ENCODE measurements at places on chromosomes 2 and 18.
A peak's percentile ranks its signal among the peaks of the same experiment; 100 is the strongest.

DNA sequence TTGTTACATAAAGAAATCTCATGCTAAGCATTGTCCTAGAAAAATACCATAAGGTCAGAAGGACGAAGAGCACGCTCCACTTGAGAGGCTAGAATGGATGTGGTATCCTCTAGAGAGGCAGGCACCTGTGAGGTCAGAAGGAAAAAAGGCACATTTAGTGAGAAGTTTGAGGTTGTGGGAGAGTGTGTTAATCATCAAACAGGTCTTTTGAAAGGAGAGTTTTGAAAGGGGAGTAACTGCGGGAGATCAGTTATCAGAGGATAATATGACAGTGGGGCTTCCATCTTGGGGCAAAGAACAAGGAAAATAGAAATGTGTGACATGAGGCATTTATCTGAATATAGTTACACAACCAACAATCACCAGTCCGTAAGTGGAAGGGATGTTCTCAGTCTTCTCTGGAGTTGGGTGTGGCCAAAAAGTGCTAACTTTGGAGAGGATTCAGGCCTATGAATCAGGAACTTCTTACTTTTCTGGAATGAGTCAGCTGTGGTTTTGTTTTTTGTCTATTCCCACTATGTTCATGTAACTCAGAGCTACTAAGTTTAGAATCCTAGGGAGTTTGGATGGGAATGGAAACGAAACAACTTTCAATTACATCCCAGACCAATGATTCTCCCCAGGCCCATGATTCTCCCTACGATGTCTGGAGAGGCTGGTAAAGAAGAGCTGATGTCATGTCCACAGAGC is 451.4 kb upstream of the ST6GAL2 start:
- no peak for DNase-seq

GRCh38 chr18:33579349-33580215 is 1.6 kb downstream of the ASXL3 start:
- DNase-seq: no peak

GRCh38 chr2:203849010-203849409 is 18.6 kb upstream of the CTLA4 start:
- no peak for DNase-seq

DNA sequence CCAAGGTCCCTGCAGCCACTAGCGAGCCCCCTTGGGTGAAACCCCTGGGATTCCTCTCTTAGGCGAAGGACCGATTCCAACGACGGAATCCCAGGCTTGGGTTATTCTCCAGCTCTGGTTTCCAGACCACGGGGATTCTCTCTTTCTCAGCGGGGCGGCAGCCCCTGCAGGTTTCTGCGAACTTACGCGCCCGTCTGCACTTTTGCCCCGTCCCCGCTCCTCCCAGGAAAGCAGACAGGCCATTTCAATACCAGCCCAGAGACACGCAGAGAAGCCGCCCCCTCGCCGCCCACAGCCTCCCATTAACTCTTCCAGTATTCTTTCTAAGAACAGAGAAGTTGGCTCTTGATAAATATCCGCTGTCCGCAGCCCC is 1.2 kb downstream of the CBLN2 start:
- no peak for DNase-seq

- DNase-seq: no peak
Observed at GRCh38 chr2:113831161-113831560, 58.7 kb upstream of the ACTR3 start.

- DNase-seq: no peak
Observed at GRCh38 chr2:136361521-136361920, 243.6 kb upstream of the CXCR4 start.

DNA sequence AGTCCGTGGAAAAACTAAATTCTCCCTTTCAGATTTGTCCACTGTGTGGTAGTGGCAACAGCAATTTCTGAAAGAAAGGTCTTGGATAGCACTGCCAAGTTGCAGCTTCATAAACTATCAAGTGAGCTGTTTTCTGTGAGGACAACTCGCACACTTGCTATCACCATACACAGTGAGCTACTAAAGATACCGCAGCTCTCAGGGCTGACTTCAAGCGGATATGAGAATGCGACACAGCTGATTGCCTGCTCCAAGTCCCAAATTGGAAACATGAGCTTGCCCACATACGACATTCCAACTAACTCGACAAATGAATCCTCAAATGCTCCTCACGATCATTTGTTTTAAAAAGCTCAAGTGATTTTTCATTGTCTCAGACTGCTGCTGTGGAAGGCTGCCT is 46.2 kb downstream of the E2F6 start:
- DNase-seq: no peak

GRCh38 chr2:239884875-239885274 is 140.3 kb downstream of the NDUFA10 start:
- DNase-seq: no peak

DNA sequence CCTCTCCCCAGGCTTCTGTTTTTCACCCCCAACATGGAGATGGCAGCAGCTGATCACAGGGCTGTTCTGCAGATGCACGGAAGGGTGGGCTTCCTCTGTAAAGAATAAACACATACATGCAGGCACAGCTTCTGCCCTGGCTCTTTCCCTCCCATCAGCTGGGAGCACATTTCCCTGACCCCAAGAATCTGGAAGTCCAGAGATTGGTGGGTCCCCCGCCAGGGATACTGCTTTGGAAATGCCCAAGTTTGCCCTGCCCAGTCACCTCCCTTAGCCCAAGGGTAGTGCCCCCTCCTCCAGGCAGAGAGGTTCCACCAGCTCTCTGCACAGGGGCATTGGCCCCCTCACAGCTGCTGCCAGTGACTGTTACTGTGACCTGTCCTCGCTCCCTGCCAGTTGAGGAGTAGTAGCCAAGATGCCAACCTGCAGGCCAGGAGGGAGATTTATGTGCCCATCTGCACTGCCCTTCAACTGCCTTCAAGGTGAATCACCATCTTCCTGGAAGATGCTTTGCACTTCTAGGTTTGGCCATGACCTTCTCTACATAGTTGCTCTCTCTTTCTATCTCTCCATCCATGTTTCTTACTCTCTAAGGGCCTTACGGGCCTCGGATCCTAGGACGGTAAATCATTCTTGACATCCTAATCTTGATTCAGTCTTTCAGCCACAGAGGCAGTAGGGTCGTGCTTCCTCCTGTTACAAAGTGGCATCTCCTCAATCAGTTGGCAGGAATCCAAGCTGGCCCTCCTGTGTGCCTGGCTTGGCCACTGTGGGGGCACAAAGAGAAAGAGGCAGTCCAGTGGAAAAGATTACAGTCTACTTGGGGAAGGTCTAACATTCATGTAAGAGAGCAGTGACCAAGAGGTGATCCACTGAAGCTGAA is 121.8 kb downstream of the CTIF start:
- no peak for DNase-seq

- peak; percentile 33 for DNase-seq
Observed at GRCh38 chr2:132547090-132547687, 122.8 kb downstream of the LYPD1 start.

DNA sequence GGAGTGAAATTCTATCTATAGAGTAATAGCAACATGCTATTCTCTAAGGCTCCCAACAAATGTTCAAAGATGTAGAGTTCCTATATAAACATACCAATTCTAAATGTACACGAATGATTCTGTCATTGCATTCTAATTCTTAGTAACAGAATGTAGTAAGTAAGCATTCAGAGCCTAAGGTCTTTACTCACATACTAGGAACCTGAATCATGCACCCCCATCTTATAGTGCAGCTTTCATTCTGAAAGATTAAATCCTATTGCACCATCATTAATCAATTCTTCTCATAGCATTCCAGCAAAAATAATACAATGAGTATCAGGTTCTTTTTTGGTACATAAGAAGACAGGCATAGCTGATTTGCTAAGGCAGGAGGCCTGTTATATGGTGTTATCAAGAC is 230.0 kb downstream of the NCKAP5 start:
- no peak for DNase-seq

- no peak for DNase-seq
Observed at GRCh38 chr2:34408100-34408499, 809.0 kb upstream of the FAM98A start.

GRCh38 chr2:43209204-43209717 is 17.1 kb downstream of the ZFP36L2 start:
- DNase-seq: no peak

- DNase-seq: no peak
Observed at GRCh38 chr2:174664084-174664759, 66.6 kb upstream of the WIPF1 start.

- DNase-seq: no peak
Observed at GRCh38 chr18:7321831-7322230, 90.9 kb downstream of the LRRC30 start.

DNA sequence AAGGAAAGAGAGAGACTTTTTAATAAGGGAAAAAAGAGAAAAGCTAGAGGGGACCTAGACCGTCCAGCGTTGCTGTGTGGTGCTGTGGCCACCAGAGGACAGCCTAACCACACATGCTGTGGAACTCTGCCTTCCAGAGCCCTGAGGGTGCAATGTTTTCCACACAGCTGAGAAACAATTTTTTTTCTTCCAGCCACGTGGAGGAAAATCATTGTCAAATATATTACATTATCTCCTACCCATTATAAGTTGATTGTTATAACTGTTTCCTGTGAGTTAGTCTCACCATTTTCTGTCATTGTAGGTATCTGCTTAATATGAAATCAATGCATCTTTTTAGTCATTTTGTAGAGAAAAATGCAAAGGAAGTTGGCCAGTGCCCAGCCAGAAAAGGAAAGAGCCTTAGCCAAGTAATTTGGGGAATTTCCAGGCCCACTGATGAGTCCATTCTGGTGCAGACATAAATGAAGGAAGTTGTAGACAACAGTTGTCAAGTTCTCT is 5.9 kb upstream of the MRPL19 start:
- DNase-seq: peak; percentile 41

DNA sequence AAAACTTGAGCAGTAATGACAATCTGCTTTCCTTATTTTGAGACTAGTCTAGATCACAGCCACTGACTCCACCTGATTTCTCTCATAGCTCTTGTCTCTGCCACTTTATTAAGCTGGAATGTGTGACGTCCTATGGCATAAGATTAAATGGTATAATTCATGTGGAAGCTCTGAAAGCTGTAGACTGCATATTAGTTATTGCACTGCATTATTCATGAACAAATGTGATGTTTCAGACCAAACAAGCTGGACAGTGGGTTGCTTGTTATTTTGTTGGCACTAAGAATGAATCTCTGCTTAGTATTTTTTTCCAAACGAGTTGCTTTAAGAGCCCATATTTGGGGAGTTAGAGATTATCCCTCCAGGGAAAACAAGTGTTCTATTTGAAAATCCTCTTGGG is 1218.5 kb downstream of the SUCLG1 start:
- DNase-seq: no peak

DNA sequence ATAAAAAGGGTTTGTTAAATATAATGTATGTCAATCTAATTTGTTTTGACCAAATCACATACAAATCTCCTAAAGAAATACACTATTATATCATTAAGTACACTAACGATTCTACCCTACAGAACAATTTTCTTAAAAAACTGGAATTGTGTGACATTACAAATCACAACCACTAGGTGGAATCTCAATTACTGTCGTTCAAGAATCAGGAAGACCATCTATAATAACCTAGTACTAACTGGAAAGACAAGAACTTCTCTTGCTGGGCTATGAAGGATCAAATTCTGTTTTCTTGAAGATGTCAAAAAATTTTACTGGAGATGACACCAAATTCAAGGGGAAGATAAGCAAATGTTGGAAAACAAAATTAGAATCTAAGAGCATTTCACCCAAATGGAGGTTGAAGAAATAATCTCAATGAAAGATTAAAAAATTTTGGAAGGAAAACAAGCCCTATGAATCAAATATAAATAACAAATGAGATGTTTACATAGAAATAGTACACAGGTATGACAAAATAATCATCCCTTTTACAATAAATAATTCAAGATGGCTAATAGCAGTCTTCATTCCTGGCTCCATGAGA is 110.9 kb downstream of the STK39 start:
- no peak for DNase-seq

GRCh38 chr2:237977380-237977779 is 10.6 kb downstream of the UBE2F start:
- DNase-seq: no peak

GRCh38 chr2:150426724-150427123 is 60.7 kb downstream of the RND3 start:
- DNase-seq: no peak
